ENCODE measurements at places on chromosomes 6 and 20. TPM values are rescaled to one million over a fixed set of nuclear protein-coding genes. Genes with fewer than 3 reads are reported as not detected.

- H3K27ac ChIP-seq = no peak overlapping the region
- H3K4me3 ChIP-seq = no peak overlapping the region
- no peaks in the 10 kb centered on the region for H3K4me1 ChIP-seq
- DNase-seq = no peak
- H3K36me3 ChIP-seq = no peaks in the 10 kb centered on the region
These were observed 69.6 kb upstream of the VGLL2 start for GRCh38 chr6:117195728-117196127.

- H3K4me1 ChIP-seq = no peaks in the 10 kb centered on the region
- H3K27ac ChIP-seq = no peak overlapping the region
- DNase-seq = no peak
These were observed 50.3 kb downstream of the NPEPL1 start for GRCh38 chr20:58742668-58743566.

GRCh38 chr20:39069976-39070375 is 107.8 kb downstream of the DHX35 start:
- H3K27me3 ChIP-seq = no peaks in the 10 kb centered on the region
- no peak overlapping the region for H3K27ac ChIP-seq
- no peaks in the 10 kb centered on the region for H3K36me3 ChIP-seq
- no peaks in the 10 kb centered on the region for H3K4me1 ChIP-seq
- DNase-seq = no peak

Gene NFYA
- polyA plus RNA-seq = 18.7 TPM

Gene STXBP5
- 11.1 TPM for polyA plus RNA-seq

Gene VSTM2L
- polyA plus RNA-seq = 2.5 TPM

DNA sequence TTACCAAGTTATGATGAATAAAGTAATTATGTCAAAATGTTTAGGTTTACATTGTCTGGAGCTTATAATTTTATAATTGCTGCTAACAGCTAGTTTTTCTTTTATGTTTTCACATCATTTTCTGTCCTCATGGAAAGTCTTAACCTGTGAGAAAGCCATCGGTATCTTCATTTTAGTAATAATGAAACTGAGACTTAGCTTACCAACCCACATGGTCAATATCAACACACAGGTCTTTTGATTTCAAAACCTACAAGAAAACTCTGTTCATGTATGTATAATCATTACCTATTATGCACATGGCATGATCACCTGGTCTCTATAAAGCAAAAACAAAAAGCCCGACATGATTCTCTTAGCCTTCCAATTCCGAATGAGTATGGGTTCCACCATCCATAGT is 61.9 kb downstream of the KCNQ5 start:
- no peaks in the 10 kb centered on the region for H3K4me1 ChIP-seq
- no peaks in the 10 kb centered on the region for H3K27me3 ChIP-seq
- H3K36me3 ChIP-seq = no peaks in the 10 kb centered on the region

GRCh38 chr6:34522761-34523160 is 33.4 kb downstream of the SPDEF start:
- no peak overlapping the region for H3K27ac ChIP-seq
- H3K4me1 ChIP-seq = peaks cover 12% of the 10 kb centered on the region
- no peak for DNase-seq
- H3K36me3 ChIP-seq = no peaks in the 10 kb centered on the region

DNA sequence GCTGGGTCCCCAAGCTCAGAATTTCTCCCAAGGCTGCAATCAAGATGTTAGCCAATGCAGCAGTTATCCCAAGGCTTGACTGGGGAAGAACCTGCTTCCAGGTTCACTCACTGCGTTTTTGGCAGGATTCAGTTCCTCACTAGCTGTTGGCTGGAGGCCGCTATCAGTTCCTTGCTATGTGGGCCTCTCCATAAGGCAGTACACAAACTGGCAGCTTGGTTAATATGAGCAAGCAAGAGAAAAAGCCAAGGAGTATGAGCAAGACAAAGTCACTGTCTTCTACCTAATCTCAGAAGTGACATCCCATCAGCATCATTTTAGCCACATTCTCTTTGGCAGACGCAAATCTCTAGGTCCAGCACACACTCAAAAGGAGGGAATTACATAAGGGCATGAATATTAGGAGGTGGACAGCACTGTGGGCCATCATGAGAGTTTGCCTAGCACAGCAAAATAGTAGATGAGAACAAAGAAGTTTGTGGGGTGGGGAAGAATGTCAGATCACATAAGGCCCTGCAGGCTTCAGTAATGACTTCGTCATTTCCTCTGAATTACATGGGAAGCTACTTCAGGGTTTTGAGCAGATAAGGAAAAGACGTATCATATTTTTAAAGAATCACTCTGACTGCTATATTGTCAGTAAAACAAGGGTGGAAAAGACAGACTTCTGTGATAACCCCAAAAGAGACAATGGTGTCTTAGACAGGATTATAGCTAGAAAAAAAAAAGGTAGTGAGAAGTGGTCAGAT is 25.5 kb downstream of the LMBRD1 start:
- no peak overlapping the region for H3K27ac ChIP-seq
- DNase-seq = no peak
- no peaks in the 10 kb centered on the region for H3K36me3 ChIP-seq
- no peaks in the 10 kb centered on the region for H3K4me1 ChIP-seq
- H3K27me3 ChIP-seq = no peaks in the 10 kb centered on the region

Gene CAGE1
- polyA plus RNA-seq = not detected

GRCh38 chr6:41931792-41932191 is 9.8 kb downstream of the CCND3 start:
- H3K27ac ChIP-seq = no peak overlapping the region
- H3K4me3 ChIP-seq = no peak overlapping the region
- no peaks in the 10 kb centered on the region for H3K27me3 ChIP-seq
- no peaks in the 10 kb centered on the region for H3K36me3 ChIP-seq
- DNase-seq = no peak

DNA sequence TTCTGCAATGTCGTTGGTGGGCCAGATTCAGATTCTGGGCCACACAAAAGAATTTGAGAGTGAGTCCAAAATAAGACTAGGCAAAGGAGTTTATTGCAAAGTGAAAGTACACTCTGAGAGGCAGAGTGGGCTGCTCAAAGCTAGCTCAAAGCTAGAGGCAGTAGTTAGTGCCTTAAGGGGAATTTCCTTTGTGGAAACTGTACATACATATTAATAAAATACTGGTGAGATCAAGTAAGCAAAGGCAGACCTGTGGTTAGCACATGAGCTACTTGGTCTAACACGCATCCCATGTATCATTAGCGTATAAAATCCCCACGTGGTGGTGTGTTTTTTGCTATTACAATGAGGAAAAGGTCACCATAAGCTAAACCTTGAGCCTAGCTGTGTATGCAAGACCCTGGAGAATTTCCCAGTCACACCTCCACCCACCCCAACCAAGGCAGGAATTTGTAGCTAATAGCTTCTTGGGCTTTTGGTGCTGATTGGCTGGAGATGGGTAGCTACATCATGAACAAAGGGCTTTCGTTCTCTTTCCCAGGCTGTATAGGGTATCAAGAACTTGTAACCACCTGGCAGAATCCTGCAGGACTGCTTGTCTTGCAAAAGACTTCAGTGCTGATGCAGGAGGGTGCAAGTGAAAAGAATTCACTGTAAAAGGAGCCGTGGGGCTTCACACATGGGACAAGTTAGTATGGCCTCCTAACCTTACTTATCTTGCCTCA is 14.7 kb upstream of the TRIM26 start:
- no peaks in the 10 kb centered on the region for H3K4me1 ChIP-seq
- H3K27me3 ChIP-seq = no peaks in the 10 kb centered on the region
- H3K27ac ChIP-seq = no peak overlapping the region
- no peaks in the 10 kb centered on the region for H3K36me3 ChIP-seq

Gene KCNK16
- polyA plus RNA-seq = not detected

DNA sequence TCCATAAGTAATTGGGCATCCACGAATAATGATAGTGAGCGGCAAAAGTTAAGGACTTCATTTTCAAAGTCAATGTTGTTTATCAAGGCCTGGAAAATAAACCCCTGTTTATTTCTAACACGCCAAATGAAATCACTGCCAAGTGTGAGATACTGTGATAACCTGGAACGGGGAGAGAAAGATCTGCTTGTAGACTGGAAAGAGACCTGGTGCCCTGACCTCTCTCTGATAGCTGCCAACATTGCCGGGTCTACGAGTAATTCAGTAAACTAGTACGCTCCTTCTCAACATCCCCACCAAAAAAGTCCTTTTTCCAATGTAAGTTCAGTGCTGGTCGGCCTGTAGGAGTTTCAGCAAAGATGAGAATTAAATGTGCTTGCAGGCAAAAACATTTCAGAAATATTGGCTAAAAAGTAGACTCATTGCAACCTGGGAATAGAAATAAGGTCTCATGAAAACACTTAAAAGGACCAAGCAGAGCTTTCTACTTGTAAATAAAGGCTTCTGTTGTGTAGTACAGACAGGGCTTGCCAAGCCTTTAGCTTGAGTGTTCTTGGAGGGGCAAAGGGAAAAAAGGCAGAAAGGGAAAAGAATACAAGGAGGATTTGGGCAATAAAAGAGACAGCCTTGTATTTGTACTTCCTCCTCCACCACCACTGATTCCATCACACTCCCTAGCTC is 43.9 kb downstream of the PDE7B start:
- H3K27ac ChIP-seq = no peak overlapping the region
- H3K4me1 ChIP-seq = no peaks in the 10 kb centered on the region
- no peaks in the 10 kb centered on the region for H3K27me3 ChIP-seq
- no peak overlapping the region for H3K4me3 ChIP-seq
- H3K36me3 ChIP-seq = no peaks in the 10 kb centered on the region

Gene OR12D3
- polyA plus RNA-seq = not detected

Gene SEMG1
- not detected for polyA plus RNA-seq

Gene PEX3
- 24.5 TPM for polyA plus RNA-seq

Gene KCNQ2
- polyA plus RNA-seq = 4.3 TPM

Gene ADGB
- polyA plus RNA-seq = not detected

- no peaks in the 10 kb centered on the region for H3K27me3 ChIP-seq
- H3K36me3 ChIP-seq = no peaks in the 10 kb centered on the region
- peak within 1 kb of the TSS; percentile 100 for H3K27ac ChIP-seq
- peaks cover 7% of the 10 kb centered on the region for H3K4me1 ChIP-seq
- peak within 1 kb of the TSS; percentile 97 for H3K4me3 ChIP-seq
- peak; percentile 96 for DNase-seq
These were observed at the start of gene MARCKS for GRCh38 chr6:113856625-113857555. Gene MARCKS, plus strand, starts transcription at chr6:113857345. Its CDS starts 401 bp downstream, at chr6:113857746.

Gene MYMX
- 2.0 TPM for polyA plus RNA-seq

- DNase-seq = no peak
- H3K4me1 ChIP-seq = peaks cover 3% of the 10 kb centered on the region
- no peaks in the 10 kb centered on the region for H3K27me3 ChIP-seq
These were observed 35.6 kb downstream of the GNAS start for GRCh38 chr20:58888103-58888502.

Gene LAMA4
- polyA plus RNA-seq = 8.4 TPM

GRCh38 chr6:71124340-71124739 is 164.3 kb upstream of the OGFRL1 start:
- DNase-seq = no peak
- no peaks in the 10 kb centered on the region for H3K36me3 ChIP-seq
- no peaks in the 10 kb centered on the region for H3K27me3 ChIP-seq
- no peak overlapping the region for H3K27ac ChIP-seq
- H3K4me1 ChIP-seq = no peaks in the 10 kb centered on the region
- no peak overlapping the region for H3K4me3 ChIP-seq

Gene RSPH9
- 2.8 TPM for polyA plus RNA-seq

DNA sequence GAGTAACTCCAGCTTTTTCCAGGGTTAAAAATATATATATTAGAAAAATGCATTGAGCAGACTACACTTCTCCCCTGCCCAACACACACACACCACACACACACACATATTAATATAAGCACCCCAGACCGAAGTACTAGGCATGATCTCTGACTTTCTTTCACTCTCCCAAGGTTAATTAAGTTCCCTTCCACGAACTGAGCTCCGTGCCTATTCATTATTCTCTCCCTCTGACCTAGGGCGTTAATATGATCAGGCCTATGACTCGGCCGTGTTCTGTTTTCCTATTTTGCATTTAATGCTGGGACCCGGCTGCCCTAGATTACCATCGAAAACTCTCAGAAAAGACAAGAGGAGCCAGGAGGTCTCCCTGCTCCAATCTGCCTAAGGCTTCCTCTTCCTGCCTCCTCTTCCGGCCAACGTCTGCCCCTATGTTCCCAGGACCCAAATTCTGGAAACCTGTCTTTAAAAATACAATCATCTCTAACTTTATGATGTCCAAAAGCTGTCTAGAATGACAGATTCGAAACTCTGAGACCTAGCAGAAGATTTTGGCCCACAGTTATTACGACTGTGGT is 6.1 kb upstream of the POU3F2 start:
- H3K4me1 ChIP-seq = peaks cover 39% of the 10 kb centered on the region
- H3K36me3 ChIP-seq = no peaks in the 10 kb centered on the region
- H3K27me3 ChIP-seq = peaks cover 99% of the 10 kb centered on the region
- no peak for DNase-seq
- no peak overlapping the region for H3K27ac ChIP-seq

DNA sequence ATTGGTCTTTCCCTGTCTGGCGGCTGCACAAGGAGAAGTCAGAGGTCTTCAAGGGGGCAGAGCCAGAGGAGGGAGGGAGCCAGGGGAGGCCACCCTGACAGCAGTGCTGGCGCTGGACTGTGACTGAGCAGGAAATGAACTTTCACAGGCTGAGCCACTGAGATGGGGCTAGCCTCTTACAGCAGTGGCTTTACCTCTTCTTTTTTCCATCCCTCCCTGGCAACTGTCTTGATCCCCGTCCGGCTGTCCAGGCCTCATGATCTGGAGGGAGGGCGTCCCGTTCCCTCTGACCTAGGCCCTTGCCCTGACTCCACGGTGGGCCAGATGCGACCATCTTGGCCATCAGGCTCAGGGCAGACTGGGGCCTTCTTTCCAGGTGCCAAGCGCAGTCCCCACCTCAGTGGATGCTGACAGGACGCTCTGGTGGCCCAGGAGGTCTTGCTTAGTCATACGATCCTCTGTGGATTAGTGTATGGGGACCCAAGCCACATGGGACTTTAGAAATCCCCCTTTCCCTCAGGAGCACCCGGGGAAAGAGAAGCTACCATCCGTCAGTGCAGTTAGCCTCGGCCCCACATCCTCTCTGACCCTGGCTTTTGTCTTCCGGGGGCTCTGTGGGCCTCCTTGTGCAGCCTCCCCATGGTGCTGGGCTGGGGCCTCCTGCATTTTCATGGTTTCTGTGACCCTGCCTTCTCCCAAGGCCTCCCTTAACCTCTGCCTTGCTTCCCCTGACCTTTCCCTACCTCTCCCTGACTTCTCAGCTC is 57.4 kb upstream of the CCDC167 start:
- H3K4me1 ChIP-seq = peaks cover 11% of the 10 kb centered on the region
- no peak for DNase-seq
- no peak overlapping the region for H3K27ac ChIP-seq

GRCh38 chr6:48087448-48087847 is 23.5 kb downstream of the PTCHD4 start:
- no peak overlapping the region for H3K27ac ChIP-seq
- no peak overlapping the region for H3K4me3 ChIP-seq
- H3K27me3 ChIP-seq = no peaks in the 10 kb centered on the region
- no peaks in the 10 kb centered on the region for H3K36me3 ChIP-seq

DNA sequence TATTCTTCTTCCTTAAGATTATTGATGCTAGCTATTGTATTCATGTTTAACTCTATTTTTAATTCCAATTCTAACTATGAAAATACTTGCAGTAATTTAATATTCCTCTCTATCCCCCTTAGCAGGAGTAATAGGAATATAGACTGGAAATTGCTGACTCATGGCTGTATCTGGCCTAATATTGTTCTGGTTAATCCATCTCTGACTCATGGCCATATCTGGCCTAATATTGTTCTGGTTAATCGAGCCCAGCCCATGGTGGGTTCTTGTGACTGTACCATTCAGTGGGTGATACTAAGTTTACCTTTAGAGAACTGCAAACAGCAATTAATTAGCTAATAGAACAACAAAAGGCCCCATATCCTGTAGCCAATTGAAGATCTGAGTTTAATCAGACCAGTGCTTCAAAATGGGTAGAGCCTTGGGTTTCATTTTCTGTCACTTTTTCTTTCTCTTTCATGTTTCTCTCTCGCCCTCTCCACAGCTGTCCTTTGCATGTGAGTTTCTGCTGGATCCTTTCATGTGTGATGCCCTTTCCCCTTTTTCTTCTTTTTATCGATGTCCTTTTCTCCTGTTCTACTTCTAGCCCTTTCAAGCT is 50.6 kb downstream of the SLC22A3 start:
- no peaks in the 10 kb centered on the region for H3K36me3 ChIP-seq
- DNase-seq = no peak
- H3K27ac ChIP-seq = no peak overlapping the region
- peaks cover 12% of the 10 kb centered on the region for H3K4me1 ChIP-seq
- no peak overlapping the region for H3K4me3 ChIP-seq
